ENCODE measurements at places on chromosomes 2 and 18.

DNA sequence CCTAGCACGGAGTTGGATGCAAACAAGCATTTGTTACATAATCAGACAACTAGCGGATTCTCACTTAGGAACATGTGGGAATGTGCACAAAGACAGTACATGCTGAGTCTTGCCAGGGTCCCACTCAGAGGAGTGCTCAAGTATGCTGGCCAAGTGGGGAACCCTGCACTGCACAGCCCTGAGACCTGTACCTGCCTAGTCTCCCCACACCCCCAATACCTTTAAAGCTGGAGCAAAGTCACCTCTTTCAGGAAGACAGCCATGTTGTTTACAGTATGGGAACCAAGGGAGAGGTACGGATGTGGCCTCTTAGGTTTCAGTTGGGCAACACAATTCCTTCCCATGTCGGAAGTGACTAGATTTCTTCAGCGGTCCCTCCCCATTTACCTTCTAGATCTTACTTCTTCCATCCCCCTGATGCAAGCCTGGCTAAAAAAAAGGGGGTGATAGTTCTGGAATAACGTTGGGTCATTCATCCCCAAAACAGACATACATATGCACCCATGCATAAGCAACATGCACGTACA, 10.7 kb downstream of the CXCR1 start:
- DNase-seq = no peak

- no peak for DNase-seq
These were observed 79.4 kb downstream of the NOL10 start for GRCh38 chr2:10610213-10610910.

DNA sequence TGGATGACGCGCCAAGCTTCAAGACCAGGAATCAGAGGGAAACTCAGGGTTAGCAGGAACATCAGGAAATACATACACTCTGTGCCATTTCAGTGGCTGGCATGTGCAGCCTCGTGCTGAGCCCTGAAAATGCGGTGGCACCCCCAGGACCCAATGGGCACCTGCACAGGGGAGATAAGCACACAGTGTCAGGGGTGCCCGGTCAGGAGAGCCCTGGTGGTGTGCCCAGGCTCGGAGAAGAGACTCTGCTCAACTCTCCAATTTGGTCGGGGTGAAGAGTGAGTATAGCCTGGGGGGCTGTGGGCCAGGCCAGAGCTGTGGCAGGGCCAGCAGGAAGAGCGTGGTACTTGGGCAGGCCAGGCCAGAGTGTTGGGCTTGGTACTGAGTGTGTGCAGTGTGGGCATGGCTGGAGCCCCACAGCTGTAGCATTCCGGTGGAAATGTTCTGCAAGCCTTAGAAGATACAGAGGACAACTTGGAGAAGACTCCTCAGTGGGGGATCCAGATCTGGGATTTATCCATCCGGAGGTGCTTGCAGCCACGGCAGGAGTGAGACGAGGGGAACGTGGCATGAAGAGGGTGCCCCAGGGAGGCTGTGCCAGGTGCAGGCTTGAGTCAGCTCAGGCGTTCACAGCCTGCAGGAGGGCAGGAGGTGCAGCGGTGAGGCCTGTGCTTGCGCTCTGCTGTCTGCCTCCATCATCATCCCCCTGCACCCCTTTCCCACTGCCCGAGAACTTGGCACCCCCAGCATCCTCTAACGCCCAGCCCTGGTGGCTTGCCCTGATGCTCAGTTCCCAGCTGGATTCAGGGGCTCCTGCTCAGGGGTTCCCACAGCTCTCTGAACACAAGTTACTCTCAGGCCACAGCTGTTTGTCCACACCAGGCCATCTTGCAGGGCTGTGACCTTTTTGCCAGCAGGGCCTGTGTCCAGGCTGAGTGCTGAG, 451.7 kb upstream of the HS6ST1 start:
- no peak for DNase-seq

- DNase-seq = no peak
These were observed 425.7 kb downstream of the LRATD1 start for GRCh38 chr2:15058015-15058720.

DNA sequence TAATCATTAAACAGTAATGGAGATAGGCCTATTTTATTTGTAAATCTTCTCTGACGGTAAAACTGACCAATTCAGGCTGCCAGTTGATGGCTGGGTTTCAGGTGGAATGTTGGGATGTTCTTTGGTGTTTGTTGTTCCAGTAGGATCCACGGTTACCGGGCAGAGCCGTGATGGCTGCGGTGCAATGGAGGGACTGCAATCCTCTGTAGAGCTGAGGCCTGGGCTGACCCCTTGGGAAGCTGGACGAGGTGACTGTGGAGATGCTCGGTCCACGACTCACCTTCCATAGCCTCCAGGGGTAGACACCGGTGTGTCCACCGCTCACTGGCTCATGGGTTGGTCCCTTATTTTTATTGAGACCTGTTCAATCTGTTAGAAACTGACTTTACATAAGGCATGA, 42.5 kb downstream of the ZNF519 start:
- DNase-seq = no peak

GRCh38 chr2:119683713-119684443, 4.9 kb downstream of the TMEM177 start:
- DNase-seq = no peak

DNA sequence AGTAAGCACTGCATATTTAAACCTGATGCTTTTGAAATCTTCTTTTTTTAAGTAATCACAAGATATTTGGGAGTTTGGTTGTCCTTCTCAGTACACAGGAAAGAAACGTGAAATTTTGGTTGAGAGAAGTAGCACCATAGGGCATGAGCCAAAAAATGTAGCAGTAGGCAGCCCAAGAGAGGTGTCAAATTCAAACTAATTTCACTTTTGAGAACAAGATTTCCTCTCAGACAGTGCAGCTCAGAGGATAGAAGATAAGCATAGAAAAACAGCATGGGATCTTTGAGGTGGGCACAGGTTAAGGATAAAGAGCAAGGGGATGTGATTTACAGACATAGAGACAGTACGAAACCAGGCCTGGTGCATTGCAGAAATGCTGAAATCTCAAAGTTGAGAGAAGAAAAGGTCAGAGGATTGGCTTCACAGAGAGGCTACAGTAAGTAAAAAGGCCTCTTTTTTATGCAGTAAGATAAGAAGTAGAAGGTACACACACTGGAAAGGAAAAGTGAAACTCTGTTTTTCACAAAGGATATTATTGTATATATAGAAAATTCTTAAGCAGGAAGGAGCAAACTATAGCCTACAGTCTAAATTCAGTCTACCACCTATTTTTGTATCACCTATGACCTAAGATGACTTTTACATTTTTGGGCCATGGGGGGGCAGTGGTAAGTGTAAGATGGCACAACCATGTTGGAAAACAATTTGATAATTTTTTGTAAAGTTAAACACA, 89.8 kb downstream of the PKP4 start:
- DNase-seq = no peak

DNA sequence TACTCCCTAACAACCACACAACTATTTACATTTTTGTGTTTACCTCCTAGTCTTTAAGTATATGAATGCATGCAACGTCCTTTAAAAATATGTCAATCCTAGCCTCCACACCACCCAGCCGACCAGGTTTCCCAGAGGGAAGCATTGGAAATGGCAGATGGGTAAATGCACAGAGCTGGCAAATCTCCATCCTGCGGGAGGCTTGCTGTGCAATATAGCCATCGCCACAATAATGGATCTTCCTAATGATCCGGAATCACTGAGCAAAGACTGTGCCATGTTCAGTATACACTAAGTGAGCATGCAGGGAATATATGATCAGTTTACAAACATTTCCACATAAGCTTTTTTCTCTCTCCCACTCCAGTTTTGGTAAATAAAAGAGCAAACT, 131.8 kb downstream of the NEDD4L start:
- no peak for DNase-seq

DNA sequence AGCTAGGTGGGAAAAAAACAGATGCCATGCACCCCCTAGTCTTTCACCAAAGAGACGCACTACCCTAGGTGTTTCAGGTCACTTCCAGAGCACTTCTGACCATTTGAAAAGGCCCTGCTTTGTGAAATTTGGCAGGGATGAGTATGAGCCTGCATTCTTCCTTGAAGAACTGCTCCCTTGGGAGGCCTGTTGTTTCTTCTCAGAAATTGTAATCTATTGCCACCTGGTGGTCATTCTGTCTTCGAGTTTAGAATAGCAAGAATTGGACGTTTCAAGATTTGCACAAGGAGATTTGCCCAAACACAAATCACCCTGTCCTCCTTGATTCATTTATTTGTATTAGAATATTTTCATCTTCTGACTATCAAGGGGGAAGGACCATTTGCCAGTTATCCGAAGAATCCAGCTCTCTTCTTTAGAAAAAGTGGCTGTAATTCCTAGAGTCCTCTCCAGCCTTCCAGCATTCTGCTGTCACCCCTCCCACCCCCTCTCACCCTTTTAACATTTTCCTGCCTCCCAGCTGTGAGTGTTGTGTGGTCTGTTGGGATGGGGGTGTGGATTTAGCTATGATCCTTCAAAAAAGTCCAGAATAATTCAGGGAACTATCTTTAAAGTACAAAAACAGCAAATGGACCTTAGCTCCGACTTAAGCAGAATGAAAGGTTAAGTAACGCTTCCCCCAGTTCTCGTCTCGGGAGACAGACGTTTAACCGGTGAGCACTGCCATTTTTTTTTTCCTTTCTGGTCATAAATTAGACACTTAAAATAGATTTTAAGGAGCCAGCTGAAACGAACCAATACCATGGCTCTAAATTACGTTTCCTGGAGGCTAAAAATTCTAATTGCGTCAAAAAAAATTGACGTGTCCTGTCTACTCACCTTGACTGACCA, 3.7 kb upstream of the GAD1 start:
- DNase-seq = no peak

- DNase-seq = no peak
These were observed 77.5 kb upstream of the HK2 start for GRCh38 chr2:74756356-74756890.

- no peak for DNase-seq
These were observed 1392.9 kb upstream of the ACVR2A start for GRCh38 chr2:146451972-146452371.

DNA sequence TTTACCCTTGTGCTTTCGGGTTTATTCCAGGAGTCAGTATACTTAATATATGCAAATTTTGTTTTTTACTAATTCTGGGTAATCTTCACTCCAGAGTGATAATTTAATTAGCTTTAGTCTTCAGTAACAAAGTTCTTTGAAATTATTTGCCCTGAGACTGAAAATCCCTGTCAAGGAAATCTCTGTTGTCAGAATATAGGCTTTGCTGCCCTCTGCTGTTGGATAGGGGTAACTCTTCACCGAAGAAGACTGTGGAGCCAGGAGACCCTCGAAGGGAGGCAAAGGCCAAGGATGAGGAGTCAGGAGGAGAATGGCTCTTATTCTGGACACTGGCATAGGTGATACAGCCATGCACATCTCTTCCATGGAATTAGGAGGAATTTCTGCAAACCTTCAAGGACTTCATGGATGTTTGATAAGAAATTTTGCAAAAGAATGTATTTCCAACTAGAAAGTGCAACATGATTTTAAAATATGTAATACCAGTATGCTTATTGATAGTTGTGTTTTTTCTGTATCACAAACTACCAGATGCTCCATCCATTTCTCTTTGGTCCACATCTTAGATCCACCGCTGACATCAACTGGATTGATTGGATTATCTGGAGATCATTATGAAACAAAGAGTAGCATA, 182.3 kb downstream of the RDH14 start:
- no peak for DNase-seq

DNA sequence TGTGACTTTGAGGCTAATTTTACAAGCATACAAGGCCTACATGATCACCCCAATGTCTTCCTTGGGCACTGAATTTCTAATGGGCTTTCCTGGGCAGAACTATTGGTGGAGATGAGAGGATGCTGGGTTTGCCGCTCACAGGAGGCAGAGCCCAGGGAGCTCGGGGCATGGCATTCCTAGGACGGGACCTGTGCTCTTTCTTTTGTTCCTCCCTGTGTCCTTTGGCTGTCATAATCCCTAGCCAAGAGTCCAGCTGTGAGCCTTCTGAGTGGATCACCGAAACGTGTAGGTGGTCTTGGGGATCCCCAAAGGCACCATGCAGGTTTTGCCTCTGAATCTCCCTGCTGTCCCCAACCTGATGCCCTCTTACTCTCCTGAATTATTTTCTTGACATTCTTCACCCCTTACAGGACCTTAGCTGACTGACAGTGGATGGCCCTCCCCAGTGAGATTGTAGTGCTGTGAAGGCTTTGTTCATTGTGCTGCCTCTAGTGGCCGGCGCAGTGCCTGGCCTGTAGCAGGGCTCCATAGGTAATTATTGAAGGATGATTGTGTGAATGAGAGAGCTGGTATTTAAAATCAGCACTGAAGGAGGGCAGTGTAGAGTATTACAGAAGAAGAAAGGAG, 221.9 kb downstream of the ZNF407 start:
- DNase-seq = no peak

GRCh38 chr18:2325308-2325849, 245.9 kb downstream of the METTL4 start:
- DNase-seq = no peak

DNA sequence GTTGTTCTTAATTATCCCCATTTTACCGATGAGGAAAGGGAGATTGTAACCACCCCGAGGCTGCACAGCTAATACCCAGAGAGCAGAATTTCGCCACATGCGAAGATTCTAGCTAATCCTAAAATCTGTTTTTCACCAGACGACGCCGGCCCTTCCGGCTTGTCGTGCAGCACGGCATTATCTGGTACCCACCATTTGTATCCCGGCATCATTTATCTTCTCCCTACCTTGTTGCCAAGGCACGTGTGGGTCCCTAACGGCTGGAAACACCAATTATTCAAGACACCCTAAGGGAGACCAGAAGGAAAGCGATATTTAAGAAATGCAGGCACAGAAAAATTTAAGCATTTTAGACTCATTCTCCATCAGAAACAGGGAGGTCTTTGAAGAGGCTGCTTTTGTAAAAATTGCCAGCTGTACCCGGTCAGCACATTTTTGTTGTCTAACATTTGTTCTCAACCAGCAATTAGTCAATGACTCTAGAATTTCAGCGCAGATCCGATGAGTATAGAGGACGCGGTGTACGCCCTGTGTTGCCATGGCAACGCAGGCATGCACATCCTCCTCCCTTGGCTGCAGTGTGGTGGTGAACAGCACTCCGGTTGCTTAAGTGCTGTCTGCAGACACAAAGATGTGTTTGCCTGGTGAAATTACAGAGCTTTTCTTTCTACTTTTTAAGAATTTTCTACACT, 111.6 kb downstream of the AGAP1 start:
- no peak for DNase-seq

GRCh38 chr2:191800874-191801273, 46.0 kb downstream of the CAVIN2 start:
- no peak for DNase-seq
